AG09319 (cell line): ENCODE measurements at places on chromosomes 2 and 18.

GRCh38 chr18:38368886-38369285, 803.3 kb upstream of the CELF4 start:
- DNase-seq: no peak

GRCh38 chr2:160205505-160205904, 5.4 kb upstream of the ITGB6 start:
- peak; percentile 78 for DNase-seq

GRCh38 chr2:8266563-8266962, 415.3 kb upstream of the ID2 start:
- no peak for DNase-seq

GRCh38 chr2:133726973-133727372, 158.7 kb upstream of the NCKAP5 start:
- no peak for DNase-seq

DNA sequence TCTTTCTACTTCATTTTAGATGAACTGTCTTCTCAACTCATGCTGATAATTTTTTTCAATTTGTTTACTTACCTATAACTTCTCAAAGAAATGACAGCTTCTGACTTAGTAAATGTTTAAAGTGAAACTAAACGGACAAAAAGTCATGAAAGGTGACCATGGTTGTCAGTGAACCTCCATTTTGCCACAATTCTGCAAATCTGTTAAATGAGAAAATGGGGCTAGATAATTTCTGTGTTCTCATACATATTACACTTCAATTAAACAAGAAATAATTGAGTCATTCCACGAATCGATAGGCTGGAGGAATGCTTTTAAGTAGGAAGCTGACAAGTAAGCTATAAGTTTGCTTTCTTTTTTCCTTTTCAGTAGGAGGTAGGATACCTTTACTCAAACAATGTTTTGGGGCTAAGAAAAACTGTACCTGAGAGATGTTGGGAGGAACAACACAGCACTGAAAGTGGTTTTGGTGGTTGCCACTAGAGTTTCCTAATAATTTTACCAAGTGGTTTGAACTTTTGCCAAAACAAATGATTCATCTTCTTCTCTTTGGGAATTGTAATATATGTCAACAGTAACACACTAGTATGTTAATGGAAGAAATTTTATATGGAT, 17.1 kb downstream of the DYNAP start:
- peak; percentile 2 for DNase-seq

DNA sequence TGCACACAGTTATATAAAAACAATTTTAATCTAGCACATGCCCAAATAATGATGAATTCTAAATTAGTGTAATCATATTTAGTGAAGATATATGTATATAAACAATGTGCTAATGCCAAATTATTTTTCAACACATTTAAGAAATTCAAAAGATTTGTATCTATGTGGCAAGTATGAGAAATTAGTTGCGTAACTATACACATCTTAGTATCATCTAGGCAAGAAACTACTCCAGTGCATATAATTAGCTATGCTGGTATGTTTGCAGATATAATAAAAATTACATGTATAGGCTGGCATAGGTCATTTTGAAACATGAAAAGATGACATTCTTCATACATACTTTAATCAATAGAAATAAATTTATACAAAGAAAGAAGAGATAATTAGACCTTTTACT, 252.0 kb upstream of the VWC2L start:
- DNase-seq: no peak

- no peak for DNase-seq
Observed at GRCh38 chr2:27263287-27264252, 723 bp upstream of the SLC30A3 start.

DNA sequence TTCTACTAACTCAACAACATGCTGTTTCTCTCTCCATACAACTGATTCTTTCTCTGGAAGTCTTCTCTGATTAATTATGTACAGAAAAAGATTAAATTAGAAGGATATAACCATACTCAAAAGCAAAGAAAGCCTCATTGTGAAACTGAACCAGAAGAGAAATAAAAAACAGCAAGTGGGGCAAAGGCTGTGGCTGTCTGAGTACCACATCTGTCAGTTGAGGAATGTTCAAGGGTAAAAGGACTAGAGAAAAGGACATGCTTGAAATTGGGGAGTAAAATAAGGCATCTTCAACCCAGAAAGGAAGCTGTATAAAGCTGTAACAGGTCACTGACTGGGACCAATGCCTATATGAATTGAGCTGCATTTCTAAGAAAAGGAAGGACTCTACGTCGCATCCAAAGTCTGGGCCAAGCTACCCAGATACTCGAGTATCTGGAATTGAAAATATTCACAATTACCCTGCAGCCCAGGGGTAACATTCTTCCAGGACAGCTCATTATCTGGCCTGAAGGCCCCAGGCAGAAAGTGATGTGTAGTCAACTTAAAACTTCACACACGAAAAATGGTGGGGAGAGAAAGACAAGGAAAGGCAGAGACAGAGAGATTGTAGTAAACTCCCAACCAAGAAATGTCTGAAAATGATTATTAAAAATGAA, 356.0 kb upstream of the GALNT5 start:
- no peak for DNase-seq

- DNase-seq: no peak
Observed at GRCh38 chr2:212953170-212953920, 198.1 kb downstream of the IKZF2 start.
